Peyer's patch (tissue), 4 donors: ENCODE measurements at places on chromosomes 2 and 18.

GRCh38 chr2:16123856-16124780 lies 183.8 kb downstream of the MYCN start:
- H3K27ac ChIP-seq, result peak overlapping the region; percentile 75
- H3K27me3 ChIP-seq, result no peaks in the 10 kb centered on the region
- H3K4me1 ChIP-seq, result peaks cover 11% of the 10 kb centered on the region
- no peaks in the 10 kb centered on the region for H3K36me3 ChIP-seq

DNA sequence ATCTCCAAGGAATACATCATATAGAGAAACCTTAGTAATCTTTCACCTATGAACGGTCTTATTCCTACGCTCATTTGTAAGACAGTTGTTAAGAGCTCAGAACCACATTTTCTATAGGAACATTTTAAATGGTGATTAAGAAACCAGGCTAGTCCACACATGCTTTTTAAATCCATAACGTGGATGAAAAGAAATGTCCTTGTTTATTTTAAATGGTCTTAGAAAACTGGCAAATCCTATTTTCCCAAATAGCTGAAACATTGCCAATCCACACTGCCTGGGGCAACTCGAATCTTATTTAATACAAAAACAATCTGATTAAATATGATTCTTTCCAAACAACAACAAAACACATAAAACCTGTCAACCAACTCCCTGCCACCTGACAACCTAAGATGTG lies 23.7 kb downstream of the METTL8 start:
- no peak overlapping the region for H3K27ac ChIP-seq
- no peaks in the 10 kb centered on the region for H3K4me1 ChIP-seq
- no peaks in the 10 kb centered on the region for H3K36me3 ChIP-seq
- no peak for DNase-seq
- no peak overlapping the region for H3K4me3 ChIP-seq
- H3K27me3 ChIP-seq, result no peaks in the 10 kb centered on the region

GRCh38 chr18:34758378-34758948 lies 48.4 kb downstream of the DTNA start:
- no peak for DNase-seq
- no peak overlapping the region for H3K4me3 ChIP-seq
- no peak overlapping the region for H3K27ac ChIP-seq
- no peaks in the 10 kb centered on the region for H3K4me1 ChIP-seq

- H3K4me1 ChIP-seq, result no peaks in the 10 kb centered on the region
- no peaks in the 10 kb centered on the region for H3K27me3 ChIP-seq
- no peaks in the 10 kb centered on the region for H3K36me3 ChIP-seq
- H3K4me3 ChIP-seq, result no peak overlapping the region
Observed at GRCh38 chr2:47777277-47777937, 5.5 kb upstream of the MSH6 start.

DNA sequence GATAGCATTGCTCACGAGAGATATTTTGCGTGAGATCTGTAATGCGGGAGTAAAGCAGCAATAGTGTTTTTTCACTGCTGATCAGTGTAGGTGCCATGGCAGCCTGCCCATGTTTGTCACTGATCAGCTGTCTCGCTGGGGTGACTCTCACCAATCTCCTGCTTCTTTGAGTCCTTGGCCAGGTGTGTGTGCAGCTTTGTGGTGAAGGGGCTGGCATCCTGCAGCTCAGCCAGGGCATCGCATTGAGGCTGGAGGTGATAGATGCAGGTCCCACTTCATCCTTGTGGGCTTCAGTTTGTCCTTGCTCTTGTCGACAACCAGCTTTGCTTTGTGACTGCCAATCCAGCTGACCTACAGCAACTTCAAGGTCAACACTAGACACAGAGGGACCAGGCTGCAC lies 258.3 kb upstream of the CXCR4 start:
- H3K27me3 ChIP-seq, result no peaks in the 10 kb centered on the region
- no peaks in the 10 kb centered on the region for H3K36me3 ChIP-seq
- DNase-seq, result peak; percentile 65
- H3K27ac ChIP-seq, result peak overlapping the region; percentile 76
- H3K4me3 ChIP-seq, result no peak overlapping the region

GRCh38 chr2:224847961-224848850 lies 132.0 kb upstream of the CCDC195 start:
- no peak overlapping the region for H3K4me3 ChIP-seq
- H3K27me3 ChIP-seq, result no peaks in the 10 kb centered on the region
- DNase-seq, result no peak
- H3K36me3 ChIP-seq, result peaks cover 19% of the 10 kb centered on the region

DNA sequence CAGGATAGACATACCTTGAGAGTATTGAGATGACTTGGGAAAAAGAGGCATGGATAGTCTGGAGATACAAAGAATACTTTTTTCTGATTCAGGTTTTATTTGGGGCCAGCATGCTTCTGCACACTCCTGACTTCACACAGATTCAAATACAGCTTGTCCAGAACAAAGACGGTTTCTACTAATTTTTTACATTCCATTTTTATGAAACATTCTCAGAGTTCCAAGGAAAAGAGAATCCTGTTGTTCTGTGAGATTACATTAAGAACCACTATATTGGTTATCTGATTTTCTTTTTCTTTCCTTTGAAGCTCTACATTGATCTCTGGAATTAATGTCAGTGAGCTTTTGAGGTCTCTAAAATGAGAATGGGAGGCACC lies 41.0 kb downstream of the PTPRM start:
- H3K36me3 ChIP-seq, result no peaks in the 10 kb centered on the region
- H3K27me3 ChIP-seq, result no peaks in the 10 kb centered on the region
- no peaks in the 10 kb centered on the region for H3K4me1 ChIP-seq
- DNase-seq, result no peak
- no peak overlapping the region for H3K27ac ChIP-seq

GRCh38 chr18:75204269-75204731 lies 4.6 kb downstream of the PTGR3 start:
- DNase-seq, result peak; percentile 45
- peak overlapping the region; percentile 30 for H3K4me3 ChIP-seq

GRCh38 chr2:186405842-186406241 lies 80.2 kb upstream of the ZC3H15 start:
- H3K27ac ChIP-seq, result no peak overlapping the region
- DNase-seq, result no peak
- no peaks in the 10 kb centered on the region for H3K27me3 ChIP-seq
- H3K4me3 ChIP-seq, result no peak overlapping the region
- no peaks in the 10 kb centered on the region for H3K4me1 ChIP-seq
